ENCODE measurements at places on chromosomes 16 and 17. TPM values are rescaled to one million over a fixed set of nuclear protein-coding genes. Genes with fewer than 3 reads are reported as not detected.

DNA sequence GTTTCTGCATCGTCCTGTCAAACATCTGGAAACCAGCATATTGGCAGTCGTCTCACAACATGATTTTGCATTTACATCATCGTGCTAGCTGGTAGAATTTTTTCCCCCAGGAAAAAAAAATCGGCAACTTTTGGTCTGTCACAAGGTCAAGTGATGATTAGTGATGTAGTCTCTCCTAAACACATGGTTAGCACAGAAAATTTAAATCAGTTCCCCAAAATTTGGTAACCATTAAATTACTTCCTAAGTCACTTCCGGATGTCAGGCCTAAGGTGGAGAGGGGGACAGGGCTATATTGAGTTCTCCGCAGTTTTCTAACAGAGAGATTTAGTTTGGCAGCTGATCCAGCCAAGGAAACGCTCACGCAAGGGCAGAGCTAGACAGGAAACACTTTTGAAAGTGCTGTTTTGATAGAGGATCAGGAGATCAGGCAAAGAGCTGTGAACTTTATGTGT lies 271.0 kb upstream of the TBX2 start:
- H3K4me1 ChIP-seq: no peaks in the 10 kb centered on the region
- H3K4me3 ChIP-seq: no peak overlapping the region
- H3K27me3 ChIP-seq: no peaks in the 10 kb centered on the region
- H3K27ac ChIP-seq: no peak overlapping the region

DNA sequence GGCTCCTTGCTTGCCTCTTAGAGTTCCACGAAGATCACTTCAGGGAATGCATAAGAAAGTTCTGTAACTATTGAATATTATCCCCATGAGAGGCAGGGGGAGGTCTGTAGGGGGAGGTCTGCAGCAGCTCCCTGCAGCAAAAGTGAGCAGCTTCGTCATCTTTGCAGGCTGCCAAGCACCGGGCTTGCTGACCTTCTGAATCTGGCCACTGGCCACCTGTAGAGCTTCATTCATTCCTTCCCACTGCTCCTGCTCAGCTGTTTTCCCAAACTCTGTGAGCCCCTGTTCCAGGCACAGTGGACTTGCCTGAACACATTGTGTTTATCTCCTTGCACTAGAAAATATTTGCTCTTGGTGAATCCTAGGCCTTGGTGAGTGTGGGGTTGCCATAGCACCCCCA lies 443.3 kb downstream of the HAPSTR1 start:
- H3K36me3 ChIP-seq: no peaks in the 10 kb centered on the region
- DNase-seq: no peak
- no peak overlapping the region for H3K4me3 ChIP-seq

GRCh38 chr17:8934346-8934745 lies 31.2 kb downstream of the PIK3R5 start:
- H3K27ac ChIP-seq: peak overlapping the region; percentile 53
- no peaks in the 10 kb centered on the region for H3K36me3 ChIP-seq
- DNase-seq: no peak

- H3K4me1 ChIP-seq: no peaks in the 10 kb centered on the region
- H3K36me3 ChIP-seq: peaks cover 15% of the 10 kb centered on the region
- DNase-seq: no peak
- H3K27ac ChIP-seq: no peak overlapping the region
- no peak overlapping the region for H3K4me3 ChIP-seq
Measured at GRCh38 chr17:75468779-75469373, 12.4 kb downstream of the TMEM94 start.

DNA sequence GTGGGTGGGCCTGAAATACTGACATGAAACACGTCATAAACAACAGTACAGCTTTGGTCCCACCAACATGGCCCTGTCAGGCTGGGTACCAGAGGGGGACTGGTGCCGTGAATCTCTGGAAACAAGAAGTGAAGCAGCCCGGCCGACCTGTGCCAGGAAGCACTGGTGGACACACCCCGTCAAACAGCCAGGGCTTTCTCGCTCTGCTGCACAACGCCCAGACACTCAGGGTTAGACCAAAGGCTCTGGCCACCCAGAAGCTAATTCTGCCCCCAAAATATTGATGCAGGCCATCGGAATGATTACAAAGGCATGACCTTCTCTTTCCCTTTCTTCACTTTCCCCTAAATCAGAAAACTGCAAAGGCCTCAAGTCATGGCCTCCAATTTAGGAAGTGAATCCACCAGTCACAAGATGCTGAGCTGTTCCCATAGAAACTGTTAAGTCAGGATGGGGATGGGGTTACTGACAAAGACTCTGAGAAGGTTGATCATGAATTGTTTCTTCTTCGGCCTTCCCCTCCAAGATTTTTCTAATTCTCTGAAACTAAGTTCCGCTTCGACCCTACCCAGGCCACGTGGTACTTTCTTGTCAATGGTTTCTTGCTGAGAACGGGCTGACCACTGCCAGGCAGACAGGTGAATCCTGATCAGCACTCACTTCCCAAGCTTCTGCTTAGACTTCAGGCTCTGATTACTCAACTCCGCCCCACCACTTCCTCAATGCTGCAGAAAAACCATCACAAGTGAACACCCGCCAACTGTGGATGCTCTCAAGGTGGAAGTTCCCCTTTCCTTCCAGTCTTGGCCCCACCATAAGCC lies 6.7 kb downstream of the PITPNA start:
- H3K36me3 ChIP-seq: peaks cover 19% of the 10 kb centered on the region
- no peaks in the 10 kb centered on the region for H3K27me3 ChIP-seq
- peaks cover 15% of the 10 kb centered on the region for H3K4me1 ChIP-seq
- DNase-seq: no peak
- no peak overlapping the region for H3K27ac ChIP-seq

- DNase-seq: no peak
- H3K27ac ChIP-seq: no peak overlapping the region
- no peak overlapping the region for H3K4me3 ChIP-seq
- H3K36me3 ChIP-seq: no peaks in the 10 kb centered on the region
- no peaks in the 10 kb centered on the region for H3K27me3 ChIP-seq
- no peaks in the 10 kb centered on the region for H3K4me1 ChIP-seq
Measured at GRCh38 chr16:49625311-49626065, 230.4 kb downstream of the ZNF423 start.

GRCh38 chr16:69928856-69929400 lies 22.2 kb upstream of the CLEC18A start:
- peaks cover 42% of the 10 kb centered on the region for H3K36me3 ChIP-seq
- H3K4me1 ChIP-seq: no peaks in the 10 kb centered on the region
- H3K4me3 ChIP-seq: no peak overlapping the region
- H3K27me3 ChIP-seq: no peaks in the 10 kb centered on the region

DNA sequence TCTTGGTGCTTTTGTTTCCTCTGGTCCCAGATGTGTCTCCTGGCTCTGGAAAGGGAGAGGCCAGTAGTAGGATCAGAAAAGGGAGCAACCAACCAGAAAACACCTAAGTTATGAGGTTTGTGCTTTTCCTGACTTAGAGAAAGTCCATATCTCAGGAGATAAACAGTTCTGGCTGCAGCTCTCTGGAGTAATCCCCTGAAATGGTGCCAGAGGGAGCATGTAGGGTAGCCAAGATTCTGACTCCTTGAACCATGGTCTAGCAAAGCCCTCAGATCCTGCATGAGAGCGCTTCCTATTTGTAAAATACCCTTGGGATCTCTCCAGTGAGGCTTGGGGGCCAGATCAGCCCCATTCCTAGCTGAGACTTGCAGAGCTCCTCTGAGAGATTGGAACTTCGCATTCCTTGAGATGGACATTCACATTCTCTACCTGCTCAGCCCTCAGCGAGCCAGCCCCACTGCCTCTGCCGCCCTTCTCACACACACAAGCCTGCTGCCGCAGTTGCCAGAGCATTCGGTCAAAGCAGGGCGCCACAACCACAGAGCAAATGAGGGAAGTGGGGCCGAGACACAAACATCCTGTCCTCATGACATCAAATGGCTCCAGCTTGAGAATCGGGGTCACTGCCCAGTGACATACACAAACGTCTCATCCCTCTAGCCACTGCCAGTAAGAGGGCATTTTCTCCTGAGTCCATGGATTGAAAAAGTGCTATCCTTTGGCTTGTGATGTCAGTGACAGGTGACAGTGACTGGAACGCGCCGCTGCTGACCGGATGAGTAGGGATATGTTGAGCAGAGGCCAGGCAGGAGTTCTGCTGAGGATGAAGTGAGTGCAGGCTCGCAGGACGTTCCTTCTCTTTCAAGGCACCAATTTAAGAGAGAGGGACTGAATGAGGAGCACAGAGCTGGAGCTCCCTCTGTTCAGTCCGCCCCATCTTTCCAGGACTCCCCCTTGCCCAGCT lies 5.0 kb downstream of the ABHD15 start:
- peaks cover 42% of the 10 kb centered on the region for H3K4me1 ChIP-seq
- no peaks in the 10 kb centered on the region for H3K27me3 ChIP-seq
- DNase-seq: no peak
- H3K36me3 ChIP-seq: peaks cover 9% of the 10 kb centered on the region
- H3K4me3 ChIP-seq: no peak overlapping the region

- no peaks in the 10 kb centered on the region for H3K27me3 ChIP-seq
- H3K36me3 ChIP-seq: no peaks in the 10 kb centered on the region
- H3K4me3 ChIP-seq: no peak within 1 kb of the TSS
- no peak for DNase-seq
- H3K27ac ChIP-seq: no peak within 1 kb of the TSS
- peaks cover 8% of the 10 kb centered on the region for H3K4me1 ChIP-seq
Measured at GRCh38 chr16:57628008-57628781, at the start of gene ADGRG1. TSS of gene ADGRG1 (plus strand) at chr16:57628630. CDS start at chr16:57650288, 21,658 bp downstream.

GRCh38 chr17:66183529-66183928 lies 8.4 kb downstream of the CEP112 start:
- H3K4me1 ChIP-seq: no peaks in the 10 kb centered on the region
- DNase-seq: no peak
- no peak overlapping the region for H3K4me3 ChIP-seq
- H3K27me3 ChIP-seq: no peaks in the 10 kb centered on the region
- H3K27ac ChIP-seq: no peak overlapping the region
- no peaks in the 10 kb centered on the region for H3K36me3 ChIP-seq

DNA sequence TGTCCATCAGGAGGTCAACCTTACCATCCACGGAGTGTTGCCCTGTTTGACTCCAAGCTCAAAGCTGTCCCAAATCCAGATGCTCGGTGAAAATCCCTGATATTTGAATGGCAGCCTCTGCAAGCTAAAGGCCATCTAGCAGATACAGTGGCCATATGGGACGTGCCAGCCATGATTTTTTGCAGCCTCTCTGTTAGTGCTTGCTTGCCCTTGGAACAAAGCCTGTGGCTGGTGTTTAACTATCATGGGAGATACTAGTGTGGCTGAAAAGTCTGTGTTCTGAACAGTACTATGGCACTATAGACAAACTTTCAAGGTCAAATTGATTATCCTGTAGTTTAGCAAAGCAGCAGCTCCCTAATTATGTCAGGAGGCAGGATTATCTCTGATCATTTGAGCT lies 214.3 kb downstream of the CDH13 start:
- no peak overlapping the region for H3K4me3 ChIP-seq
- no peaks in the 10 kb centered on the region for H3K36me3 ChIP-seq
- H3K27ac ChIP-seq: no peak overlapping the region
- no peak for DNase-seq
- H3K4me1 ChIP-seq: no peaks in the 10 kb centered on the region

DNA sequence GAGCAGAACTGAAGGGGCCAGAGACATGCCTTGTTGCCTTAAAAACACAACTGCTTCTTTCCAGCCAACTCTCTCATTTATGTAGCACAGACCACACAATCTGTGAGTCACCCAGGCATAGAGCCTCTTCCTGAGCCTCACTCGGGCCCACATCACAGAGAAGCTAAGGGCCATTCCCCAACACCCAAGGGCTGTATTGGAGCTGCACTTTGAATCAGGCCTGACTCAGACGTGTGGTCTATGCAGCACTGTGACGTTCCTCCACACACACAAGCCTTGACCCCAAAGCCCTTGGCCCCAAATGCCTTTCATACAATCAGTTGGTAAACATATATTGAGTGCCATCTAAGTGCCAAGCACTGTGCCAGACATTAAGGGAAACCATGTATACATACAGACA lies 308.9 kb upstream of the DYNLRB2 start:
- no peaks in the 10 kb centered on the region for H3K4me1 ChIP-seq
- DNase-seq: no peak
- no peaks in the 10 kb centered on the region for H3K27me3 ChIP-seq
- no peak overlapping the region for H3K27ac ChIP-seq
- H3K4me3 ChIP-seq: no peak overlapping the region

DNA sequence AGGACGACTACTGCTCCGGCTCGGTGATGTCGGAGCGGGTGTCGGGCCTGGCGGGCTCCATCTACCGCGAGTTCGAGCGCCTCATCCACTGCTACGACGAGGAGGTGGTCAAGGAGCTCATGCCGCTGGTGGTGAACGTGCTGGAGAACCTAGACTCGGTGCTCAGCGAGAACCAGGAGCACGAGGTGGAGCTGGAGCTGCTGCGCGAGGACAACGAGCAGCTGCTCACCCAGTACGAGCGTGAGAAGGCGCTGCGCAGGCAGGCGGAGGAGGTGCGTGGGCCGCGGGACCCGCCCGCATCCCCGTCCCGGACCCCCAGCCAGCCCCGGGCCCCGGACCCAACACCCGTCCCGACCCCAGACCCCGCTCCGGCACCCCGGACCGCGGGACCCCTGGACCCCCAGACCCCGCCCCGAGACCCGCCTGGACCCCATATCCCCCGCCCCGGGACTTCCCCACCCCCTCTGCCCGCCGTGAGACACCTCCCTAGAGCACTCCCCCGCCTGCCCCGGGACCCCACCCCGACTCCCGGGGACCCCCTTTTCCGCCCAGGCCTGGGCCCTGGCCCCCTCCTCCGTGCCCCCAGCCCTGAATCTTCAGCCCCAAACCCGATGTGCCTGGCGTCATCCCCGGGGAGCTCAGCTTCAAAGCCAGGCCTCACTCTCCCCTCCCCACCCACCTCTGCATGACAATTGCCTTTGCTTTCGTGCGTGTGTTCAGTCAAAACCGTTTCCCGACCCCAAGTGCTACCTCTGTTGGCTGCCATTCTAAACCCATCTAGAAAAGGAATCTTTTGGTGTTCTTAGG lies 594 bp downstream of the MAPK8IP3 start:
- peaks cover 40% of the 10 kb centered on the region for H3K4me1 ChIP-seq
- H3K27me3 ChIP-seq: no peaks in the 10 kb centered on the region
- H3K36me3 ChIP-seq: no peaks in the 10 kb centered on the region
- peak overlapping the region; percentile 88 for H3K27ac ChIP-seq

GRCh38 chr16:59039066-59039720 lies 305.1 kb upstream of the GOT2 start:
- H3K27ac ChIP-seq: no peak overlapping the region
- no peaks in the 10 kb centered on the region for H3K27me3 ChIP-seq
- no peaks in the 10 kb centered on the region for H3K4me1 ChIP-seq
- no peak for DNase-seq
- no peak overlapping the region for H3K4me3 ChIP-seq

- no peak overlapping the region for H3K27ac ChIP-seq
- DNase-seq: peak; percentile 57
- peak overlapping the region; percentile 50 for H3K4me3 ChIP-seq
- peaks cover 5% of the 10 kb centered on the region for H3K27me3 ChIP-seq
Measured at GRCh38 chr17:49224198-49224996, 6.2 kb downstream of the PHOSPHO1 start.

- no peak overlapping the region for H3K4me3 ChIP-seq
- no peaks in the 10 kb centered on the region for H3K27me3 ChIP-seq
- no peaks in the 10 kb centered on the region for H3K4me1 ChIP-seq
Measured at GRCh38 chr16:85144026-85144915, 32.0 kb upstream of the CIBAR2 start.

- H3K36me3 ChIP-seq: no peaks in the 10 kb centered on the region
- no peaks in the 10 kb centered on the region for H3K27me3 ChIP-seq
- H3K4me1 ChIP-seq: no peaks in the 10 kb centered on the region
- no peak overlapping the region for H3K27ac ChIP-seq
- H3K4me3 ChIP-seq: no peak overlapping the region
Measured at GRCh38 chr16:58906981-58907715, 173.0 kb upstream of the GOT2 start.

Gene TMEM220
- 1.8 TPM for total RNA-seq

Gene DNAAF8
- total RNA-seq: 0.12 TPM

Gene IRF8
- 1.5 TPM for total RNA-seq

Gene CCL16
- not detected for total RNA-seq

Gene TEDC2
- total RNA-seq: 0.55 TPM

Gene EVPLL
- total RNA-seq: not detected
